ENCODE measurements at places on chromosomes 6 and 20. TPM values are rescaled to one million over a fixed set of nuclear protein-coding genes. Genes with fewer than 3 reads are reported as not detected.

DNA sequence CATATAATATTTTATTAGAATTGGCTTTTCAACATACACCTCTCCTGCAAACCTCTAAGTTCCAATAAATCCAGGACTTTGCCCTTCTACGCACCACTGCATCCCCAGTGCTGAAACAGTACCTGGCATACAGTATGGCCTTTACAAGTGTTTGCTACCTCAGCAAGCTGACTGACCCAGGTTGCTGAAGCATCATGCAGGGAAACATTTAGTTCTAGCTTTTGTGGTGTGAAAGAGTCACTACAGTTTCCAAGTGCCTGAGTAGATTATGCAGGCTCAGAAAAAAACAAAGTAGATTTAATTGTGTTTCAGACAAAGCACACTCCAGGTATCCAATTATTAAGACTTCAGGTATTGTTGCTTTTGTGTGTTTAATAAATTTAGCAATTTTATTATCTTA, 614.2 kb upstream of the NRSN1 start:
- no peak for ATAC-seq

- peak; percentile 26 for ATAC-seq
Measured at GRCh38 chr6:31871046-31871659, 7.6 kb downstream of the SLC44A4 start.

DNA sequence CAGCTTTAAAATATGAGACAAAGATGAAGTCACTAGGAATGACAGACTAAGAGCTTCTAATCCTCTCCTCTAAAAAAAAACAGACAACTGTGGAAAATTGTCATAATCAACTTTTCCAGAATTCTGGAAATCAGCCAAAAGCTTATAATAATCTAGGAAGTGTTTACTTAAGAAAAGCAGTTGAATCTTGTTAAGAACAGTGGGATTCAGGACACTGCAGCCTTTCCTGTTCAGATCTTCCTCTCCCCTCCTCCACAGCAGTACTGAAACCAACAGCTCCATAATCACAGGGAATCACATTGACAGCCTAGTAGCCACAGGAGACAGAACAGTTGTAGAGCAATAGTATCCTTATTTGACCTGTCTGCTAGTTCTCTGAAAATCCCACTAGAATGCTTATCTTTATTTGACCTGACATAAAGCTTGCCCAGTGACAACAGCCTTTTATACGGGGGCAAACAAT, 41.6 kb downstream of the IBTK start:
- peak; percentile 39 for ATAC-seq

MDN1 gene
- 26.6 TPM for total RNA-seq

STK4 gene
- total RNA-seq, result 16.9 TPM

C6orf120 gene
- total RNA-seq, result 30.1 TPM

PPP1R16B gene
- 3.6 TPM for total RNA-seq

Measured in motor neuron (in vitro differentiated cells).